ENCODE measurements at places on chromosomes 7 and 10. TPM values are rescaled to one million over a fixed set of nuclear protein-coding genes. Genes with fewer than 3 reads are reported as not detected.

Gene NPFFR1
- total RNA-seq = not detected

Gene DPCD
- total RNA-seq = 15.7 TPM

Gene GAD2
- not detected for total RNA-seq

GRCh38 chr7:122291189-122291588, 13.4 kb downstream of the FEZF1 start:
- DNase-seq = no peak

DNA sequence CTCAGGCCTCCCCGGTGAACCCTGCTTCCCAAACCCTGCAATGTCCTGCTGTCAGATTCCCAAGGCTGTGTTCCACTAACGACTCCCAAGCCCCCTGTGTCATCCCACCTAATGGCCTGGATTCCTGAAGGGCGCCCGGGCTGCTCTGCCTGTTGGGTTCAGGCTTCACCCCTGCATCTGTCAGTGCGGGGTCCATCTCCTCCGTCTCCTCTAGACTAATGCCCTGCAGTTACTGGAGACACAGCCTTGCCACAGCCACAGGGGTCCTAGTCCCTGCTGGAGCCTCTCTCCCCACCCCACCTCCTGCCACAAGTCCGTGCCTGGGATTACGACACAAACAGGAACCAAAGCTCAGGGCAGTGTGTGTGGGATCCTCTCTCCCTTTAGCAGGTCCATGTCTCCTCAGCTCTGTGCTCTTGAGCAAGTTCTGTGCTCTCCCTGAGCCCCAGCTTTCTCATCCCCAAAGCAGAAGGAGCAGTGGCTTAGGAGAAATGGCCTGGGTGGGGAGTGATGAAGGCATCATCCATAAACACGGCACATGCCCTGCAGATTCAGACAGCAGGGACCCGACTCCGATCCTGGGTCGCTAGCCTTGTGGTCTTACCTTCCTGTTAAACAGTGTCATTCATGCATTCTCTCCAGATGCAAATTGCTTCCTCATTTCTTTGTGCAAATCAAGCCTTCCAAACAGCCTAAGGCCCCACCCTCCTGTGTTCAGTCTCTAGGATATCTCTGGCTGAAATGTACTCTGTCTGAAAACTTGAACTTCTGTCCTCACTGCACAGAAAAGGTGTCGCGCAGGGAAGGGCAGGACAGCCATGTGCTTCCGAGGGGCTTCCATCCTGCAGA, 8.2 kb upstream of the RBP3 start:
- no peak for DNase-seq

DNA sequence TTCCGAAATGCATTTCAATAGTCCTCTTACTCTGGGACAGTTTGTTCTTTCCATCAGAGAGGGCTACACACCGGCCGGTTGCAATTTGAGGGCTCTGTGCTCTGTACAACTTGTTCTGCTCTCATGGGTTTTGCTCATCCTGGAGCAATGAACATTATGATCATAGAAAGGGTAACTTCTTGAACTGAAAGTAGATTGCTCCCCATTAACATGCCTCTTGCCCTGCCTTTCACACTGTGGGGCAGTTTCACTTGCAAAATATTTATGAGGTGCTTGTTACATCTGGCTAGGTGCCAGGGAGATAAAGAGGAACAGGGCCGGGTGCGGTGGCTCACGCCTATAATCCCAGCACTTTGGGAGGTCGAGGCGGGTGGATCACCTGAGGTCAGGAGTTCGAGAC, 97.3 kb upstream of the MPP7 start:
- no peak for DNase-seq

- DNase-seq = no peak
These were observed 104.4 kb upstream of the MACROH2A2 start for GRCh38 chr10:69948261-69948660.
